Activated CD4-positive, alpha-beta memory T cell treated with anti-CD3 and anti-CD28 coated beads, Interleukin-2, amount 10 ng/mL, durations not matched to agents 7 days and 5 days (primary cell): ENCODE measurements at places on chromosomes 7 and 10. TPM values are rescaled to one million over a fixed set of nuclear protein-coding genes. Genes with fewer than 3 reads are reported as not detected.

TAS2R16 gene
- total RNA-seq: not detected

DNA sequence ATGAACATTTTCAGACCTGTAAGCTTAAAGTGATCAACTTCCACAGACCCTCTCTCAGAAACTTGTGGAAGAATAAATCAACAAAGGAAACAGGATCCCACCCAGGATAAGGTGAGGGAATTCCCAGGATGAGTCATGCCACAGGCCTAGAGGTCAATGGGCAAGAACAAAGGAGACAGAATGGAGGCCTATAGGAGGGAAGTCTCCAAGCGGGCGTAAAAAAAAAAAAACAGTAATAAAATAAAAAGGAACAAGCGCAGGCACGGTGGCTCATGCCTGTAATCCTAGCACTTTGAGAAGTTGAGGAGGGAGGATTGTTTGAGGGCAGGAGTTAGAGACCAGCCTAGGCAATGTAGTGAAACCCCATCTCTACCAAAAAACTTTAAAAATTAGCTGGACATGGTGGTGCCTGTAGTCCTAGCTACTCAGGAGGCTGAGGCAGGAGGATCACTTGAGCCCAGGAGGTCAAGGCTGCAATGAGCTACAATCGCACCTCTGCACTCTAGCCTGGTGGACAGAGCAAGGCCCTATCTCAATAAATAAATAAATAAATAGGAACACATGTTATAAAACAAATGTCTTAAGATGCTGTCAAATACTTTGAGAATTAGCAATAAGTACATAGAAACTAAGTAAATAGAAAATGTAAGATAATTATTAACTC, 8.4 kb downstream of the SORBS1 start:
- H3K4me1 ChIP-seq: no peaks in the 10 kb centered on the region
- no peaks in the 10 kb centered on the region for H3K36me3 ChIP-seq
- no peak overlapping the region for H3K27ac ChIP-seq
- H3K4me3 ChIP-seq: no peak overlapping the region
- no peak for DNase-seq

NKX2-3 gene
- total RNA-seq: not detected

PHKG1 gene
- total RNA-seq: 2.2 TPM

IFIT1B gene
- not detected for total RNA-seq

DNA sequence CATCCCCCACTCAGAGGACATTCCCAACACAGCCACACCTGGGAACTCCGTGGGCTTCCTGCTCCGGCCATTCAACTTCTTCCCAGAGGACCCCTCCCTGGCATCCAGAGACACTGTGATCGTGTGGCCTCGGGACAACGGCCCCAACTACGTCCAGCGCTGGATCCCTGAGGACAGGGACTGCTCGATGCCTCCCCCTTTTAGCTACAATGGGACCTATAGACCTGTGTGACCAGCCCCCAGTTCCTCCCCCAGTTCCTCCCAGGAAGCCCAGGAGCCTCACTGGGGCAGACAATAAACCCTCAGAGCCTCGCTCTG, 8.6 kb downstream of the AOC1 start:
- H3K4me1 ChIP-seq: no peaks in the 10 kb centered on the region
- H3K27me3 ChIP-seq: peaks cover 8% of the 10 kb centered on the region
- H3K27ac ChIP-seq: no peak overlapping the region
- no peak overlapping the region for H3K4me3 ChIP-seq
- no peaks in the 10 kb centered on the region for H3K36me3 ChIP-seq

GTF2IRD1 gene
- total RNA-seq: 4.6 TPM

GRCh38 chr10:287814-288213, 152.6 kb downstream of the ZMYND11 start:
- no peak overlapping the region for H3K4me3 ChIP-seq
- no peak overlapping the region for H3K27ac ChIP-seq
- DNase-seq: no peak
- H3K4me1 ChIP-seq: peaks cover 25% of the 10 kb centered on the region
- H3K36me3 ChIP-seq: peaks cover 3% of the 10 kb centered on the region

CALML3 gene
- total RNA-seq: not detected

DNA sequence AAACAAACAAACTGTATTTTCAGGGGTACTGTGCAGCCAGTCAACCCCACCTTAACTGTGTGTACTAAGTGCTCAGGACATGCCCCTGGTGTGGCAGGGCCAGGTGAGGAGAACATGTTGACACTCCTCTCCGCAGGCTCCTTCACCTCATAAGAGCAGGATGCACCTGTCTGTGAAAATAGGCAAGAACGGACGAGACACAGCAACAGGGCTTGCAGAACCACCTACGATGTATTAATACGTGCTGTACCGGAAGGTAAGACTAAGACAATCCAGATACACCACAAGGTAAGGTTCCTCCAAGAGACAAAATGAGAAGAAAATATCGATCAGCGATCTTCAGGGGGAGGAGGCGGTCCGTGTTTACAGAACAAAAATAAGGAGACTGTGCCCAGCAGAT, 65.8 kb upstream of the CAMK2B start:
- peaks cover 16% of the 10 kb centered on the region for H3K36me3 ChIP-seq
- H3K4me1 ChIP-seq: no peaks in the 10 kb centered on the region
- no peak for DNase-seq
- no peaks in the 10 kb centered on the region for H3K27me3 ChIP-seq

DNA sequence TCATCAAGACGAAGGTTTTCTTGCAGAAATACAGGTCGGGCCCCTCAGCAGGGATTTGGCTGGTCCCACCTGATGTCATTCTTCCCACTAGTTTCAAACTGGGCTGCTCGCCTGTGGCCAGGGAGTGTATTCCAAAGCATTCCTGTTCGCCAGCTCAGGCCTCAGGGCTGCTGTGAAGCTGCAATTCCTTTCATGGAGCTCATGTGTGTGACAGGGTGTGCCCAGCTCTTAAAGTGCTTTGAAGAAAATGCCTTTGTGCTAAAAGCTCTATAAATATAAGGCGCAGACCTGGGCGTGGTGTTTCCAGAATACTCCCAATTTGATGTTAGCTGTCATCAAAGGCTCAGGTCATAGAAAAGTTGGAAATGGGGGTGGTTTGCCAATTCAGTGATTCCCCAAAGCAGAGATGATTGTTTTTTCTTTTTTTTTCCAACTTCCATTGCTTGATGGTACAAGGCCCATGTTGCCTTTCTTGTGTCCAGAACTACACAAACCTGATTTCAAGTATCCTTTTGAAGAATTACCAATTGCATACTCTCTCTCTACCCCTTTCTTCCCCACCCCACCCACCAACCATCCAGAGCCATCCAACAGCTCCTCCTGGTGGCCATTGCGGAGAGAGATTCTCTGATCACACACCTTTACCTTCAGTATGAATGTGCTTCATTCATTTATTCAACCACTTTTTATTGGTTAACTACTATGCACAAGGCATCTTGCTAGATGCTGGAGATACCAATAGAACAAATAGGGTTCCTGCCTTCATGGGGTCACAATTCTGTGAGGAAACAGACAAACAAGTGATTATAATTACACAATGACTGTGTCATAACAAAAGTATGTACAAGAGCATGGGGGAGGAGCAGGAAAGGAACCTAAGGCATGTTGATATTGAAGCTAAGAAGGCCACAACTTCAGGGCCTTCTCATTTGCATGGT, 297.3 kb upstream of the LYZL1 start:
- H3K4me3 ChIP-seq: no peak overlapping the region
- no peaks in the 10 kb centered on the region for H3K27me3 ChIP-seq
- DNase-seq: peak; percentile 23
- no peak overlapping the region for H3K27ac ChIP-seq
- H3K36me3 ChIP-seq: no peaks in the 10 kb centered on the region

DNA sequence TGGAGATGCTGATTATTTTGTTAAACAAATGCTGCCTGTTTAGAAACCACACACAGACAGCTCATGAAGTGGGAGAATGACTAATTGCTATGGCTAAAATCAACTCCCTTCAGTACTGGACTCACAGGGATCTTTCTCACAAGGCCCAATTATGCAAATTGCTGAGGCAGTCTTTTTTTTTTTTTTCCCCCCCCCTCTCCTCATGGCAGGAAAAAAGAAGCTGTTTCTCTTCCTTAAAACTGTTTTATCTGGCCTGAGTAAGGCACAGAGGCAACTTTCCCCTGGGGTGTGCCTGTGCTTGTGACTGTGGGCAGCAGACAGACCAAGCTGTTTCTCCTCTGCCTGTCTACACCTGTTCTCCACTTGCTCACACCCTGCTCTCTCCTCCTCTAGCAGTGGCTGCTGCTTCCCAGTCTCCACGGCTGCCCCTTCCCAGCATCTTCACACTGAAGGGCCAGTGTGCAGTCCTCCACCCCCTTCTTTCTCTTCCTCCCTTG, 65.4 kb upstream of the STEAP1B start:
- H3K36me3 ChIP-seq: peaks cover 8% of the 10 kb centered on the region
- H3K27me3 ChIP-seq: peaks cover 41% of the 10 kb centered on the region
- no peak for DNase-seq

ELFN1 gene
- 0.08 TPM for total RNA-seq

GRCh38 chr10:119940487-119940886, 48.0 kb downstream of the SEC23IP start:
- no peak overlapping the region for H3K27ac ChIP-seq
- no peaks in the 10 kb centered on the region for H3K27me3 ChIP-seq
- DNase-seq: no peak
- peaks cover 43% of the 10 kb centered on the region for H3K36me3 ChIP-seq

DNA sequence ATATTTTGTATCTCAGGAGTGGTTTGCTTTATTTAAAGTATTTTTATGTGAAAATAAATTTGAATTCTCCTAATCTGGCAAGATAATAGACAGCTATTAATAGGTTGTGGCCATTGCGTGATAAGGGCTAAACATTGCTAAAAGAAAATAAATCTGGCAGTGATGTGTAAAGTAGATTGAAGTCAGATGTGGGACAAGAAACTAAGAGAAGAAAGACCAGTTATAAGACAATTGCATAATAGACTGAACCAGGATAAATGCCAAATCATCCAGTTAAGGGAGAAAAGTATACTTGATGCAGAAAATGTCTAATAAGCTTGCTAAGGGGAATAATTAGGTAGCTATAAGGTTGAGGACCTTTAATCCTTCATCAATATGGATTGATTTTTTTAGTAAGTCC, 197.5 kb upstream of the CSTF2T start:
- no peaks in the 10 kb centered on the region for H3K4me1 ChIP-seq
- no peaks in the 10 kb centered on the region for H3K36me3 ChIP-seq
- no peak for DNase-seq
- no peaks in the 10 kb centered on the region for H3K27me3 ChIP-seq

DNA sequence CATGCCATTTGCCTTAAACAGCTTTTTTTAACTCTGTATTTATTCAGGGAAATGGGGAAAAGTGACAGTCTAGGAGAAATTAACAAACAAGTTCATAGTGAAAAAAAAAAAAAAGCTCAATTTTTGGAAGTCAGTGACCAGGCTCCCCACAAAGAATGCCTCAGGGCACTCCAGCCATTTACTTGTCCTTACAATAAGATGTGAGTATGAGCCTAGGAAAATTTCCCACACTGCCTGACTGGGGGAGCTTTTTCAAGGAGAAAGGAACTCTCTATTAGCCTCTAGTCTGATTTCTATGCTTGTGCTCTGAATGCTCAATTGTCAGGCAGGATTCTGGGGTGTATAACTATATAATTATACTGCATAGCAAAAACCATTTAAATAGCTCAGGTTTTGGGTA, 74.9 kb upstream of the NRBF2 start:
- no peak overlapping the region for H3K4me3 ChIP-seq
- no peak for DNase-seq
- H3K4me1 ChIP-seq: peaks cover 3% of the 10 kb centered on the region
- peaks cover 7% of the 10 kb centered on the region for H3K27me3 ChIP-seq
- H3K36me3 ChIP-seq: no peaks in the 10 kb centered on the region
- no peak overlapping the region for H3K27ac ChIP-seq

DNAAF5 gene
- total RNA-seq: 19.7 TPM

DNA sequence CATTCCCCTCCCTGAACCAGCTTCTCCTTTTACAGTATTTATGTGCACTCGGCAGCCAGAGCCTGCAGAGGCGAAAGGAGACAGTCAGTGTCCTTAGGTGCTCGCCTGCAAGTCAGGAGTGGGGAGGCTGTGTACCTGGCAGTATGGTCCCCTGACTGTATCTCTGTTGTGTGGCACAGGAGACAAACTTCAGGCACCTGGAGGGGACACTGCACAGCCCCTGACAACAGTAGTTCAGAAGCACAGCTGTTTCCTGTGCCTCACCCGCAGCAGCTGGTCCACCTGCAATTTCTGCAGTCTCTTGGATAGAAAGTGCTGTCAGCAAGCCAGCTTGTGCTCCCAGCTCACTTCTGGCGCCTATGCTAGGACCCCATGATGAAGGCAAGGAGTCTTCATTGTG, 73.4 kb upstream of the LAMB4 start:
- no peak for DNase-seq
- no peaks in the 10 kb centered on the region for H3K4me1 ChIP-seq
- no peak overlapping the region for H3K4me3 ChIP-seq
- H3K36me3 ChIP-seq: no peaks in the 10 kb centered on the region

DNA sequence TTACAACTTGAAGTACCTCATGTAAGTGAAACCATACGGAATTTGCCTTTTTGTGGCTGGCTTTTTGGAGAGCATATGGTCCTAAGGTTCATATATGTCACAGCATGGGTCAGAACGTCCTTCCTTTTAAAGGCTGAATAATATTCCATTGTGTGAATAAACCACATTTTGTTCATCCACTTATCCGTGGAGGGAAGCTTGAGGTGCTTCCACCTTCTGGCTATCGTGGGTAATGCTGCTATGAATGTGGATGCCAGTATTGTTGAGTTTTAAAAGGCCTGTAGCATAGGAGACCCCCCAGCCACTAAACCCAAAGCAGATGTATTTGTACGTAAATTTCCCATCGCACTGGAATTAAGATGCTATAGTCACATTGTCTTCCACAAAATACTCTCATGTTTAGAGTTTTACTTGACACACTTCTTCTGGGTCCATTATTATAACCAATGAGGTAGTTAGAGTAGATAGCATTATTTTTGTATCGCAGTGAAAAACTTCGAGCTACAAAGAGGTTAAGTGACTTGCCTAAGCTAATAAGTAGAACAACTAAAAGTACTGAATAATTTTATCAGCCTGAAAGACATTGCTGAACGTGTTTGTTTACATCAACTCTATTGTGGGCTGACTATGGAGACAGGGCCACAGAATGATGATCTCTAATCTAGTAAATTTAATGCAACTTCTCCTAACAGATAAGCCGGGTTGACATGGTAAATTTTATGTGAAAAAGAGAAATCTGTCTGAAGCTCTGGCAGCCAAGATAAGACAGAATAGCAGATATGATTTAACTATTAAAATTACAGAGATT, 183.0 kb upstream of the CTBP2 start:
- no peaks in the 10 kb centered on the region for H3K27me3 ChIP-seq
- H3K4me3 ChIP-seq: no peak overlapping the region
- no peak for DNase-seq
- H3K27ac ChIP-seq: no peak overlapping the region

DNA sequence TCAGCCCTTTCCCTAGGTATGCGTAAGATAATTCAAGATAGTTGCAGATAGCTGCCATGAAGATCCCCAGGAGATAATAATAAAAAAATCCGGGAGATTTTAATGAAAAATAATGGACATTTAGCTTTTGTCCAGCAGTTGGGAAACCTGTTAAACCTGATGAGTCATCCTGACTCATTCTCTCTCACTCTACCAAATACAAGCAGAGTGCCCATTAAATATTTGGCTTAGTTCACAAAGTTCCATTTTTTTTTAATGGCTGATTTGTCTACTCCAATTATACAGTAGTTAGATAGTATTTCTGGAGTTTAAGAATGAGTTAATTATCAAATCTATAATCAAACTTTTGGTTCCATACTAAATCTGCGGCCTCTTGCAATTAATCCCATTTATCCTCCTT, 2.1 kb upstream of the SHTN1 start:
- no peak for DNase-seq
- peaks cover 22% of the 10 kb centered on the region for H3K27me3 ChIP-seq
- H3K4me1 ChIP-seq: peaks cover 10% of the 10 kb centered on the region
- no peak overlapping the region for H3K27ac ChIP-seq

GRCh38 chr7:96648784-96649183, 60.9 kb downstream of the SEM1 start:
- H3K4me3 ChIP-seq: no peak overlapping the region
- H3K4me1 ChIP-seq: no peaks in the 10 kb centered on the region
- H3K27ac ChIP-seq: no peak overlapping the region
- no peak for DNase-seq

FAM200A gene
- 5.1 TPM for total RNA-seq
